Adrenal gland (tissue), 19 donors: ENCODE measurements at places on chromosomes 5 and 9. TPM values are rescaled to one million over a fixed set of nuclear protein-coding genes. Genes with fewer than 3 reads are reported as not detected.
A peak's percentile ranks its signal among the peaks of the same experiment; 100 is the strongest.

The NDOR1 gene
- 12.9 TPM for total RNA-seq

The SEC61B gene
- 208 TPM for total RNA-seq

The TIMD4 gene
- total RNA-seq = 2.3 TPM

The CD14 gene
- total RNA-seq = 416 TPM

The URM1 gene
- 51.0 TPM for total RNA-seq

GRCh38 chr5:111929867-111930266 lies 172.9 kb upstream of the NREP start:
- H3K36me3 ChIP-seq = no peaks in the 10 kb centered on the region
- no peaks in the 10 kb centered on the region for H3K4me1 ChIP-seq
- no peak overlapping the region for H3K27ac ChIP-seq
- H3K4me3 ChIP-seq = no peak overlapping the region

- no peak for DNase-seq
- no peak overlapping the region for H3K4me3 ChIP-seq
- H3K36me3 ChIP-seq = no peaks in the 10 kb centered on the region
Measured at GRCh38 chr9:135332979-135333748, 146.4 kb upstream of the PPP1R26 start.

DNA sequence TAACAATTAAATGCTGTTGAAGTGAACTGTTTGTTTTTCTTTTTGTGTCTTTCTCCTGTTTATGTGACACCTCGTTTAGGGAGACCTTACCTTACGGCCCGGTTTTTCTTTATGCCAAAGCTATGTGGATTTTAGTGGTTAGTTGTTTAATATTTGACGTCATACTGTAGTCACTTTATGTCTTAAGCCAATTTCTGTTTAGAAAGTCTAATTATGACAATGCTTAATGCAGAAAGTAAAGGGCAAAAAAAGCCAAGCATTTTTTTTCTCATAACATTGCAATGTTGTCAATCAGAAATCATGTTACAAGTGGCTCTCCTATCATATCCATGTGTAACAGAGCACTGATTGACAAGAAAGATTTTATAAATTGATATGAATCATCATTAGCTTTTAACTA lies 442.5 kb upstream of the ARRDC3 start:
- H3K4me1 ChIP-seq = no peaks in the 10 kb centered on the region
- no peak overlapping the region for H3K4me3 ChIP-seq
- no peaks in the 10 kb centered on the region for H3K27me3 ChIP-seq
- H3K27ac ChIP-seq = no peak overlapping the region

DNA sequence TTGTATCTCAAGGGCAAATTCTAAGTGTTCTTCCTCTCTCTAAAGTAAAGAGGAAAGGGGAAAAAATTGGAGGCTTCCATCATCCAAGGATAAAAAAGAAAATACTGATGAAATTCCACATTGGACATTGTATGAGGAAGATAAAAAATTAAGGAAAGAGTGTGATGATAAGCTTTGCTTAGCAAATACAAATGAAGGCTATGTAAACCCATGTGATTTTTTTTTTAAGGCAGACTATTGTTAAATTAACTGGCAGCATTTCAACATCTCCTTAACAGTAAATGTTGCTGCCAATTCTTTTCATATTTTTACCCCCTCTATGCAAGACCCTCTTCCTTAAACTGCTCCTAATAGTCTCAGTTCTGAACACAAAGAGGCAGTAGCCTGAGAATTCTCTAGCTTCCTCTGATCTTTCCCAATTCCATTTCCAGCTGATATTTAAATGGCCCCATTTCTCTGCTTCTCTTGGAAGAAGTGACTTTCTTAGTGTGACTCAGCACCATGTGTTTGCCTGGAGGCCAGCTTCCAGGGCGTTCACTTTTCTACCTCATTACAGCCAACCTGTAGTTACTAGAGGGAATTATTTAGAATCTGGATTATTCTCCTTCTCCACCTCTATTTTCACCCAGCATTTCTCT lies 159.7 kb downstream of the TLE1 start:
- H3K27me3 ChIP-seq = no peaks in the 10 kb centered on the region
- H3K27ac ChIP-seq = no peak overlapping the region
- H3K4me3 ChIP-seq = no peak overlapping the region
- peaks cover 6% of the 10 kb centered on the region for H3K4me1 ChIP-seq
- peak; percentile 23 for DNase-seq
- H3K36me3 ChIP-seq = no peaks in the 10 kb centered on the region

GRCh38 chr5:93395971-93396379 lies 185.0 kb downstream of the NR2F1-AS1 start:
- no peaks in the 10 kb centered on the region for H3K27me3 ChIP-seq
- H3K4me3 ChIP-seq = no peak overlapping the region
- H3K4me1 ChIP-seq = no peaks in the 10 kb centered on the region
- DNase-seq = no peak

DNA sequence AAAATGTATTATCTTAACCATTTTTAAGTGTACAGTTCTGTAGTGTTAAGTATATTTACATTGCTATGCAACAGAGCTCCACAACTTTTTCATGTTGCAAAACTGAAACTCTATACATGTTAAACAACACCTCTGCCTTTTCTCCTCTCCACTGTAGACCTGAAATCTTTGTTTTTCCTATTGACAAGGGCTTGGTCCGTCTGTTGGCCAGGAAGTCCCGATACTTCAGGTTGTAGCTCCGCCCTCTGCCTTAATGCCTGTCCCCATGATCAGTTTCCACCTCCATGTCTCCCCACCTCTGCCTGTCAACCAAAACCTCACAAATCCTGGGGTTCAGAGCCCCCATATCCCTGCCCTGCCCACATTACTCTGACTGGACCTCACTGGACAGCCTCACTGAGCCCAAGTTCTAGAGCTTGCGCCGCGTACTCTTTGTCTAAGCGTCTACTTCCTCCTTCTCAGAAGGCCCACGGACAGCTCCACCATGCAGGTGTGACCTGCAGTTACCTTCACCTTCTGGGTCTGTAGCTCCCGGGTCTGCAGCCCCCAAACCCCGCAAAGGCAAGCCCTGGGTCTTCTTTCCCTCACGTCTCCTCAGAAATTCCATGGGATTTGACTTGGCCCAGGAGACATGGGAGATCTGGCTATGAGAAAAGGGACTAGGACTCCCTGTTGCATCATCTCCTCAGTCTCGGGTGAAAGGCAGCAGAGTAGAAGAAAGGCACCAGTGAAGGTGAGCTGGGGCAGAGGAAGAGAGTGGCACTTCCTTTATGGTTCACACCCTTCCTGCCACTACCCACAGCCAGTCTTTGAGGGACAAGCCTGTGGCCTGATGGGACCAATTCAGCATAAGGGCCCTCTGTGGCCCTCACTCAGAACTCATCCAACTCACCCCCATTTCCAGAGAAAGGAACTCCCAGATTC lies 8.0 kb downstream of the GLIPR2 start:
- H3K27me3 ChIP-seq = no peaks in the 10 kb centered on the region
- no peak overlapping the region for H3K4me3 ChIP-seq
- peaks cover 54% of the 10 kb centered on the region for H3K4me1 ChIP-seq
- H3K36me3 ChIP-seq = no peaks in the 10 kb centered on the region
- no peak overlapping the region for H3K27ac ChIP-seq

DNA sequence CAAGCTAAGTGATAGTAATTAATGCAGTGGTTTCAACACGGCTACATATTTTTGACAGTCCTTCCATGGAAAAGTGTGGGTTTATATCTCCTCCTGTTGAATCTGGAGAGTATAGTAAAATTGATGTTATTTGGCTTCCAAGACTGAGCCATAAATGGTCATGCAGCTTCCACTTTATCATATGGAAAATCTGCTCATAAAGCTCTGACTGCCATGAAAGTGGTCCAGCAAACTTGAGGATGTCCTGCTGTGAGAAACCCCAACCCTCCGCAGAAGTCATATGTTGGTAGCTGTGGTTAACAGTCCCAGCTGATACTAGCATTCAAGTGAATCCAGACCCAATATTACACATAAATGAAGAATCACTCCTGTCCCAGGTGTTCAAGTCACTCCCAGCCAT lies 378.3 kb downstream of the KCTD16 start:
- no peaks in the 10 kb centered on the region for H3K36me3 ChIP-seq
- no peaks in the 10 kb centered on the region for H3K4me1 ChIP-seq

DNA sequence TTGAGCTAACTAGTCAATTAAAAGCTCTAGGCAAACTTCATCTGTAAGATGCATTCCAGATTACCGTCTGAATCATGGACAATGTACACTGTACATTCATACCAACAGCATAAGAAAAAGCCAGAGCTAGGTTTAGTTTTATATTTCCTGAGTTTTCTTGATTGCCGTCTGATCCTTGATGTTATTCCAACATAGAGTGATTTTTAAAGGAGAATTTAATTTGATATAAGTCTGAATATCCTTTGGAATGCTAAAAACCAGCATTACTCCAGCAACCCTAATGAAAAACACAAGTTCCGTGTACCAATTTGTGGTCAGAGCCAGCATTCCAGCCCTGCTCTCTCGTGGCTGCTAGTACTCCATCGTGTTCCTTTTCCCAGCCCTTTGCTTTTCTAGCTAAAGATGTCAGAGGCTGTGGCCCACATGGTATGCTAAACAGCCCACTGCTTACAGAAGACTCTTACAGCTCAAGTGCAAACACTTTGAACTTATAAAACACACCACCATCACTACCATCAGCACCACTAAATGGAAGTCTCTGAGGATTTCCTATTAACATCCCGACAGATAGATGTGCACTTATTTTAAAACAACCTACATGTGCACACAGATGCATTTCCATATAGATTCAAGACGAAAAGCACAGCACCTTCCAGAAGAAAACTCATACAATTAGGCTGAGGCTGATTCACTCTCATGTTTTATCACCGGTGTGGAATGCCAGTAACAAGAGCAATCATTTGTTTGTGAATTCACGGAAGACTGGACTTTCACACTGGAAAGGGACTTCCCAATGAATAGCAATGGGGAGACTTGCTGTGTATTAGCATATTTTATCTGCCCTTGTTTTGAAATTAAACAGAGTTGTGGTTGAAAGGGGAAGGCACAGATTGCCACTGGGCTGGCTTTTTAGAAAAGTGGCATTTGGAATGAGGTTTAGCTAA lies 246.9 kb upstream of the GAS1 start:
- H3K4me1 ChIP-seq = no peaks in the 10 kb centered on the region
- no peak overlapping the region for H3K27ac ChIP-seq
- no peaks in the 10 kb centered on the region for H3K27me3 ChIP-seq
- DNase-seq = no peak
- no peaks in the 10 kb centered on the region for H3K36me3 ChIP-seq
- H3K4me3 ChIP-seq = no peak overlapping the region

DNA sequence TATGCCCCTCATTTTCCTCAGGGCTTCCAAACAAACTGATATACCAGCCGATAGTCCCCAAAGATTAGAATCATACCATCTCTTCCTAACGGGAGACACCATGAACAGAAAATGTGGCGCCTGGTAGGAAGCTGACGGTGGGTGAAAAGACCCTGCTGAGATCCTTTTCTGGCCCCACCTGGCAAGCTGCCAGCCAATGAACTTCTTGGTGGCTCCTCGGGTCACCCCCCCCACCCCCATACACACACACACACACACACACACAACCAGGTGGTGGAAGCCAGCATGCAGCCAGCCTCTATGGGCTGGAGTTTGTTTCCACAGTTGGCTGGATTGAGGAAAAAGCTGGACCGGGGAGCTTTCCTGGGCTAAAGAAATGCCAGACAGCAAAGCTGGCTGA lies 4.8 kb upstream of the CCIN start:
- H3K27me3 ChIP-seq = no peaks in the 10 kb centered on the region
- no peak for DNase-seq
- peaks cover 11% of the 10 kb centered on the region for H3K4me1 ChIP-seq
- H3K27ac ChIP-seq = no peak overlapping the region
- no peaks in the 10 kb centered on the region for H3K36me3 ChIP-seq
- H3K4me3 ChIP-seq = no peak overlapping the region

GRCh38 chr9:95912773-95913172 lies 37.3 kb downstream of the ERCC6L2 start:
- H3K27ac ChIP-seq = no peak overlapping the region
- H3K4me1 ChIP-seq = peaks cover 3% of the 10 kb centered on the region
- no peak for DNase-seq
- peaks cover 9% of the 10 kb centered on the region for H3K36me3 ChIP-seq

DNA sequence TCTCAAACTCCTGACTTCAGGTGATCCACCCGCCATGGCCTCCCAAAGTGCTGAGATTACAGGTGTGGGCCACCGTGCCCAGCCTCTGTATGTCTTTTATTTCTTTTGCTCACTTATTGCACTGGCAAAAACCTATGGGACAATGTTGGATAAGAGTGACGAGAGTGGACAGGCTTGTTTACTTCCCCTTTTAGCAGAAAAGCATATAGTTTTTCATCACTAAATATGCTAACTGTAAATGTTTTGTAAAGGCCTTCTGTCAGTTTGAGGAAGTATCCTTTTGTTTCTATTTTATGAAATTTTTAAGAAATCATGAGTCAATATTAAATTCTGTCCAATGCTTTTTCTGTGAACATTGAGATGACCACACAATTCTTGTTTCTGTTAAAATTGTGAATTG lies 103.3 kb downstream of the AUH start:
- H3K27ac ChIP-seq = no peak overlapping the region
- DNase-seq = no peak
- no peak overlapping the region for H3K4me3 ChIP-seq
- H3K36me3 ChIP-seq = no peaks in the 10 kb centered on the region

GRCh38 chr9:25472681-25473080 lies 205.6 kb downstream of the TUSC1 start:
- H3K27ac ChIP-seq = no peak overlapping the region
- no peak for DNase-seq
- H3K27me3 ChIP-seq = no peaks in the 10 kb centered on the region
- no peak overlapping the region for H3K4me3 ChIP-seq
- H3K36me3 ChIP-seq = no peaks in the 10 kb centered on the region

GRCh38 chr9:82080265-82080664 lies 91.7 kb downstream of the SPATA31D1 start:
- no peak overlapping the region for H3K4me3 ChIP-seq
- DNase-seq = no peak
- H3K27ac ChIP-seq = no peak overlapping the region
- no peaks in the 10 kb centered on the region for H3K4me1 ChIP-seq
- H3K27me3 ChIP-seq = no peaks in the 10 kb centered on the region
